ENCODE measurements at places on chromosomes 7 and 10.
A peak's percentile ranks its signal among the peaks of the same experiment; 100 is the strongest.

DNA sequence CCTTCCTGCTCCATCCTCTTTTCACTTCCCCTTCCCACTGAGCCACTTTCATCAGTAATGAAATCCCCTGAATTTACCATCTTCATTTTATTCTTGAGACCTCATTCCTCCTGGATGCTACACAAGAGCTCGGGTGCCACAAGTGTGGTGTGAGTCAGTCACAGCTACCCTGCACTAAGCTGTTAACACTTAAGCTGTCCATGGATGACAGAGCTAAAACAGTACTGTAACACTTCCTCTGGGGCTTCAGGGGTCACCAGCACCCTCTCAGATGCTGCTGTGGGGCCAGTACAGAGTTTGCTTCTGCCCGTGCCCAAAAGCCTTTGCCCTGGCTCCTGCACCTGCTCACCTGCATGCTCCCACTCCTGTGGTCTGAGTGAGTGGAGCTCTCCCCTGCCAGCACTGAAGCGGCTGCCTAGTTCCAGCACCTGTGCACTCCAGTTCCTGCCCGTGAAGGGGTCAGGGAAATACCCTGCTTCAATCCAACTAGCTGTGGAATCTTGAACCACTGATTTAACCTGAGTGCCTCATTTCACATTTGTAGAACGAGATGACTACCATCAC lies 71.9 kb downstream of the POT1 start:
- no peak for DNase-seq

- DNase-seq, result no peak
Measured at GRCh38 chr10:75646916-75647315, 215.5 kb downstream of the LRMDA start.

DNA sequence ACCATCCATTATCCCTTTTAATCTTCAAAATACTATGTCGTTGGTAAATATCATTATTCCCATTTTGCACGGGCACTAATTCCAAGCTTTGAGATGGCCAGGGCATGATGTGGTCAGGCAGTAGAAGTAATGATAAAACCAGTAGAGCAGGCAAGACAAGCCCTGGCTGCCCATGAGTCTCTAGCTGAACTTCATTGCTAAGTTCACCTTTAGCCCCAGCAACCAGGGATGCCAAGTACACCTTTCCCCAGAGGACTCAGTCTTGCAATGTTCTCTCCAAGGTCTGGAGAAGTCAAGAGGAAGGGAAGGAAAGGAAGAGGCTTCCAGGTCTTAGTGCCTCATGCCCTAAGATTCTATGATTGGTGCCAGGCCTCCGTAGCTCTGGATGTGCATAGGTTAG lies 203.2 kb downstream of the PLXNA4 start:
- no peak for DNase-seq

GRCh38 chr7:118945911-118946682 lies 721.6 kb downstream of the ANKRD7 start:
- DNase-seq, result no peak

GRCh38 chr7:93279541-93279940 lies 47.4 kb downstream of the VPS50 start:
- no peak for DNase-seq

- DNase-seq, result peak; percentile 3
Measured at GRCh38 chr7:114083166-114084001, 164.6 kb upstream of the PPP1R3A start.

Measured in midbrain (tissue), 1 donor.